Germinal center (tissue), 1 donor: ENCODE measurements at places on chromosomes 2 and 18.

- no peak for DNase-seq
Measured at GRCh38 chr18:73232933-73233332, 365.1 kb upstream of the NETO1 start.

DNA sequence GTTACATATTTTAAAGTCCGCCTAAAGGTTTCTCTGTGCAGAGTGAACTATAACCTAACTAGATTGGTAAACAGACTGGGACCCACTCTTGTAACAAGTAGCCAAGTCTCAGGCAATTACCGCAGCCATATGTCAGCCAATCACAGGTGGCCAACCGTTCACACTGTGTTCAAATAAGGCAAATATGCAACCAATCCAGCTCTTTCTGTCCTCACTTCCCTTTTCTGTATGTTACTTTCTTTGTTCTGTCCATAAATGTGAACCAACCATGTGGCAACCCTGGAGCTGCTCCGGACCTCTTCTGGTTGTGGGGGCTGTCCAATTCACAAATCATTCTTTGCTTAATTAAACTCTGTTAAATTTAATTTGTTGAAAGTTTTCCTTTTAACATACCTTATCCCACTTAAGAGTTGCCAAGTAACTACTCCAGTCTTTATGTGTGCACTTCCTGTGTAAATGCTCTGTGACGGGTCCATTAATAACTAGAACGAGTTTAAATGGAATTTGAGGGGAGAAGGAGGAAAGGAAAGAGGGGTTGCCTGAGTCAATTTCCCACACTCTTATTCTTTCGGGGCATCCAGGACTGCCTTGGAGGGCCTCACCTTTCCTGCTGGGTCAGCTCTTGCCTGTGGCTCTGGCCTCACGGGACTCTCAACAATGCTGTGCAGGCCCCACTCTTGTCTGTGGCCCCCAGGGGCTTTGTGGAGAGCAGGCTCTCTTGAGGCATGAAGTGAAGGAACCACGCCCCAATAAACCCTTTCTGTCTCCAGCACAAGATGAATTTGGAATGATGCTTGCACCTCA lies 6.6 kb upstream of the RPL37A start:
- peak; percentile 68 for DNase-seq

GRCh38 chr2:95670167-95670566 lies 78.4 kb downstream of the TRIM43 start:
- DNase-seq: no peak

DNA sequence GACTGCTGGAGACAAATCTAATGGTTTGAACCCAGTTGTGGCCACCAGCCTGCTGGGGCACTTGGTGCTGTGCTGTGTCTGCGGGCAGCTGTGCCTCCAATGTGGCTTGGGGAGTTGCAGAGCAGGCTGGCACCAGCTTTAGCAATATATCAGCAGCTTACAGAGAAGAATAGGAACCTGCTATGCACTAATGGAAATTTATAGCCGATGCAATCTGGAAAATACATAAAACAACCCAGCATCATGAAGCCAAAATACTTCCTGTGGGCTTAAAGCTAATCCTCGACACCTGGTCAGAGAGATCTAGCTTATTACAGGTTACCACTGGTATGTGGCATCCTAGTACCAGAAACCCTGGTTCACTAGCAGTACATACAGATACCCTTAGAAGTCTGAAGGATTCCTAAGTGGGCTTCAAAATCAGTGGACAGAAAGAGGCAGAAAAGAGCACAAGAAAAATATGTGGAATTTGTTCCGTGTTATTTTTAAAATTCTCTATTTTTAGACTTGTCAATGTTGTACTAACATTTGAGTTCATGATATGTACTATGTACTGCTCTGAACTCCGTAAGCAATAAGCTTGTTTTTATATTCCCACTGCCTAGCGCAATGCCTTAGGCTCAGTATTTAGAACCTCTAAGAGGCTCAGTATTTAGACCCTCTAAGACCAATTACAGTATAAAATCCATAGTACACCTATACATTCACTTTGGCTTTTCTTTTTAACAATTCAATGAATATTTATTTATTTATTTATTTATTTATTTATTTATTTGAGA lies 194.7 kb downstream of the UXS1 start:
- DNase-seq: no peak

DNA sequence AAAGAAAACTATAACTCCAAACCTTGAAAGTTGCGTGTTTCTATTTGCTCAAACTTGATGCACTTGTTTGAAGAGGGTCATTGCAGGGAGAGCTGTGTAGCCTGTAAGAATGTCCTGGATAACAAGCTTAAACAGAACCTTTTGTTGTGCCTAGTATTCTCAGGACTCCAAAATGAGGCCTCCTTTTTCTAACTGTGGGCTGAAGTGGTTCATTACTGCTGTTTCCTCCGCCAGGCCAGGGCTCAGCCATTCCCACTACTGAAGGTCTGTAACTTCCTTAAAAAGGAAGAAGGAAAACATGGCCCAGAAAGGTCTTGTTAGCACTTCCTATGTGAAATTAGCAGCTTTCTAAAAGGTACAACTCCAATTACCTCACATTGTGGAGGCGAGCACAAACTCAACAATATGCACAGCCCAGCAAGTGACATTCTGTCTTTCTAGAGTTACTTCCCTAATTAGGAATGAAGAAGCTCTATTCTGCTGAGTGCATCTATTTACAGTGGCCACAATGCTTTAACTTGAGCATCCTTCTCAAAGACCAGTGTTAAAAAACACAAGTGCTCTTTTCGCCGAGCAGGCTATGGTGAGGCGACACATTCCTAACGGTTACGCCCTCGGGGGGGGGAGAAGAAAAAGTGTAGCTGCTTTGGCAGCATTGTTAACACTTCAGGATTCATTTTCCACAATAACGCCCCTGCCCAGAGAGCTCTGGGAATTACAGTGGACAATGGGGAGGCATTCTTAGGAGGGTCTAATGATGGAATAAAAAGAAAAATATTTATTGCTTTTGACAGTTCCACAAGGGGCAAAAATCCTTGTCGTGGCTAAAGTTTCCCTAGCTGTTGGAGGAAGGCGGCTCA lies 136.9 kb upstream of the SIX3 start:
- DNase-seq: no peak

- no peak for DNase-seq
Measured at GRCh38 chr2:9232886-9233285, 26.3 kb downstream of the ASAP2 start.

DNA sequence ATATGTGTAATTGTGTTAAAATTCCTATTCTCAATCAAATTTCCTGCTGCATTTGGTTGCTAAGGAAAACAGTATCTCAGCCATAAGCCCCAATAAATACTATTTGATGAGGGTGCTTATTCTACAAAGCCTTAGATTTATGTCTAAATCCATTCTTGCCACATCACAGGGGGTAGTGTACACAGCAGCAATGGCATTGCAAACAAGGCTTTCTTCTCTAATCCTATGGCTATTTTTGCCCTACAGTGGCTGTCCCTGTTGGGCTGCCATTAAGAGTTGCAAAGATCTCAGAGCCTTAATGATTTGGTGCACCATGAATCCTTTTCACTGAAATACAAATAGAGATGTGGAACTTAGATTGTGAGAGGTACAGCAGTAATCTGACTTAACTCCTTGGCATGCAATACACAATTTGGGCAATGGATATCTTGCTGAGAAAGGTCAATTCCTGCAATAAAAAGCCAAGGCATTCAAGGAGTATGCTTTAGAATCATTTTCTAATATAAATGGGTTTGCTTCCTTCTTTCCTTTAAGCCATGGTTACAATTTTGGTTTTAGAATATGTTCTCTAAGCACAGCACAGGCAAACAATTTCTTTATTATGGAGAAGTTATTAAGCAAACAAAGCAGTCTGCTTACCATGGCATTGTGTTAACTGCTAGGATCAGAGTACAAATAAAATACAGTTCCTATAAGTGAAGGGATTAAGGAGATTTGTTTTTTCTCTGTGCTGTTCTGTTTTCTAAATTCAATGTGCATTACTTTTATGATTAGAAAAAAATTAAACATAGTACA lies 69.8 kb upstream of the CD302 start:
- DNase-seq: no peak

GRCh38 chr2:232927793-232928550 lies 57.9 kb downstream of the SNORC start:
- peak; percentile 42 for DNase-seq

- no peak for DNase-seq
Measured at GRCh38 chr2:62270728-62271127, 74.8 kb downstream of the B3GNT2 start.

DNA sequence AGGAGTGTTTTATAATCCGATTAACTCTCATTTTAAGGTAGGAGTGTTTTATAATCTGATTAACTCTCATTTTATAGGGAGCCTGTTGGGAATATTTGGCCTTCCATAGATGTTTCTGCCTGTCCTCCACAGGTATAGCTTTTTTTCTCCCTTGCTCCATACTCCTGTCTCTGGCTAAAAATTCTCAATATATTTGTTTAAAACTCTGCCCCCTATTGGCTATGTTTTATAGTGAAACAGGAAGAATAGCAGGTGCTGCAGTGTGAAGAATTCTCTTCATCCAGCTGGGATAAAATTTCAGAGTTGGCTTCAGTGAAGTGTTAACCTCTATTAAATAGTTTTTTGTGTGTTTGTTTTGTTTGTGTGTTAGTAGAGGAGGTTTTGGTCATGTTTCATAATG lies 1046.0 kb upstream of the TMEFF2 start:
- DNase-seq: no peak

DNA sequence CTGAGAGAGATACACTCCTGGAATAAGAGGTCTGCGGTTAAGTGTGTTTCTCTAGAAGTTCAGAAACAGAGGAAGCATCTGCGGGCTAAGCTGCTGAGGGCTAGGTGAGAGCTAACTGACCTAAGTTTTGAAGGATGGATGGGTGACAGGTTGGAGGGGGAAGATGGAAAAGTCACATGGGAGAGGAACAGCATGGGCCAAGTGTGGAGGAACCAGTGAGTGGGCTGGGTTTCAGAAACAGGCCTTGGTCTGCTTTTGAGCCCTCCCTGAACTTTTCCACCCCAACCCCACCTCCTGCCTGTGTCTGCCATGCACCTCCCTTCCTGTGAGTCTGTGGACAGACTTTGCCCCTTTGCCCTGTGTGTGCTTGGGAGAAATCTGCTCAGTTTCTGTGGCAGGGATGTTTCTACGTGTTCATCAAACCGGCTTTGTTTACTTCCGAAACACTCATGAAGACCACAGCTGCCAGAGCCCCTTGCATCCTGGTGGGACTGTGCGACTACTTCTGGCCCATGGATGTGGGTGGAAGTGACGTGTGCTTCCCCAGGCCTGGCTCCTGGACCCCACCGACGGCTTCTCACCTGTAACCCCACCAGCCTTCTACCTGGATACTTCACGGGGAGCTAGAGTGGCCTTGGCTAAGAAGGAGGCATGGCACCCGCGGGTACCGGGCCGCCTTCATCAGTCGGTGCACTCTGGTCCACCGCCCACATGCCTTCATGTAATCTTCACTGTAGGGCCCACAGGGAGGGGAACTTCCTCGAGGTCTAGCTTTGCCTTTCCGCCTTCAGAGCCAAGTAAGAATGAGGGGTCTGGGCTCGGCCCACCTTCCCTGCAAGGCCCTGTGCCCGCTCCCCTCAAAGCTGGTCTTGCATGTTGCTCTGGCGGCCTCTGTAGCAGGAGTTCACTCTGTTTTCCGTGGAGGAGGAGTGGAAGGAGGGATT lies 1.4 kb upstream of the HPCAL1 start:
- no peak for DNase-seq

DNA sequence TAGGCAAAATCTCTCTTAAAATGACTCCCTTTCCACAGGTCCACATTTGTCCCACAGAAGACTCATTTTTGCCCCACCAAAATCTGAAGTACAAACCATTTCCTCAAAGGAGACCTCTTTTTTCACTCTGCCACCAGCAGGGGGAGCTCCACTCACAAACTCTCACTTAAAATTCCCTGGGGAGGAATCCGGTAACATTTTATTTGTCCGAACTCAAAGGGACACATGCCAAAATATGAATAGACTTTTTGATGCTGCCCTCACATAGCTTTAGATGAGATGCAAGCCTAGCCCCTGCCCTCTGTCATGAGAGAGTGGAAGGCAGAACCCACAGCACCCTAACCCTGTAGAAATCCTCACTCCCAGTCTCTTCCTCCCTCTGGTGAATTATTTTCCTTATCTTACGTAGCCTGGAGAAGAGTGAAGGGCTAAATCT lies 57.1 kb downstream of the RMDN2 start:
- DNase-seq: peak; percentile 27

- no peak for DNase-seq
Measured at GRCh38 chr2:118431586-118431985, 343.3 kb downstream of the INSIG2 start.

DNA sequence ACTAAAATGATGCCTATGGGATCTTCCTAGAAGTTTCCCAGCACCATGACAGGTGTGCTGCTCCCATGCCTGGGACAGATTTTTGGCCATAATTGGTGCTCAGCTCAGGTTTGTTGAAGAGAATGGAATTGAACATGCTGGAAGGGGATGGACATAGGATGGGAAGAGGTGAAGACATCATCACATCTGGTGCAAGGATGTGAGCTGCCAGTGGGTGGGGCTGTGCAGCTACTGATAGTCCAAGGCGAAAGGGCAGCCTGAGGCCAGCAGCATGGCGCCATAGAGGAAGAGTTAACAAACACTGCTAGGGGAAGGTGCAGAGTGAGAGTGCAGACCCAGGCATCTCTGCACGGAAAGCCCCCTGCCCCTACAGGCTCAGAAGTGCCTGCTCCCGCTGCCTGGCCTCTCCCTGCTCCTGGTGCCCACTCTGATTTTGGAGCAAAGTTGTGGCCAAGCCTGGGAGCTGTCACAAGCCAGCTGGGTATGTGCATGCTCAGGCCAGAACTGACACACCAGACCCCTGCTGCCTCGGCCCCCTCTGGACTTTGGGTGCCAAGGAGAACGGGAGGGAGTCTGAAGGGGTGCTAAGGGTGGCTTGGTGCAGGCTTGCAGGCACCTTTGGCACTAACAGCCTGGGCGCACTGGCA lies 178.6 kb downstream of the ZBTB7C start:
- DNase-seq: no peak

- DNase-seq: no peak
Measured at GRCh38 chr2:66429693-66430504, 5.0 kb upstream of the MEIS1 start.

DNA sequence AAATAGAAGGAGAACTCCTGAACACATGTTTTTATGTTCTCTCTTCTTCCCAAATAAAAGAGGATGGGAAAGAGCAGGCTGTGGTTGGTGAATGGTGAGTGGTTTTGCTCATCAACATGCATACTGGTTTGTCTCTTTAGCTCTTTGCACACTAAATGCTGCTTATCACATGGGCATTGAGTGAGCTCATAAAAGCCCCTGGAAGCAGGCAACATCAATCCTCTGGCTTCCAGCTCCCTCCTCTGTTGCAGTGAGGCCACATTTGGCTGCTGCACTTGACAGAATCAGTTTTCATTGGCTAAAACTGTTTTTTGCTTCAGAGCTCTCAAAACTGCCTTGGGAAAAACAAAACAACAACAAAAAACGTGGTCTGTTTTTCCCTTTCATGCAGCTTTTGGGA lies 1308.2 kb upstream of the NRXN1 start:
- DNase-seq: no peak

DNA sequence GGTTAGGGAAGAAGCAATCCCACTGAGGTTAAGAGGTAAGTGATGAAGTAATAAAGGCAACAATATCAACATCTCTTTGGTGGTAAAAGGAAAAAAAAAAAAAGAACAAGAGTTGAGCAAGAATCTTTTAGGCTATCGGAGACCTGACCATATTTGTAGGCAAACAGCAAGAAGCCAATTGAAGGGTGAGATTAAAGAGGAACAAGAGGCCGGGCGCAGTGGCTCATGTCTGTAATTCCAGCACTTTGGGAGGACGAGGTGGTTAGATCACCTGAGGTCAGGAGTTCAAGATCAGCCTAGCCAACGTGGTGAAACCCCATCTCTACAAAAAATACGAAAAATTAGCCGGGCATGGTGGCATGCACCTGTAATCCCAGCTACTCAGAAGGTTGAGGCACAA lies 11.3 kb downstream of the VPS54 start:
- no peak for DNase-seq

- no peak for DNase-seq
Measured at GRCh38 chr2:235614900-235615712, 121.3 kb downstream of the AGAP1 start.
